ENCODE measurements at places on chromosomes 1 and 21. TPM values are rescaled to one million over a fixed set of nuclear protein-coding genes. Genes with fewer than 3 reads are reported as not detected.

Gene LCE1F
- not detected for total RNA-seq

Gene PLA2G2C
- total RNA-seq, result not detected

Gene SLC44A3
- total RNA-seq, result 2.2 TPM

Gene FLG
- total RNA-seq, result not detected

Gene IER5
- 16.9 TPM for total RNA-seq

Gene ISG15
- total RNA-seq, result 7.2 TPM

Gene FCRL4
- not detected for total RNA-seq

Gene NUP133
- 64.2 TPM for total RNA-seq
